Activated T-helper 1 cell treated with anti-CD3 and anti-CD28 coated beads, Interleukin-2, amount 50 U/mL, for 16 hours (primary cell): ENCODE measurements at places on chromosomes 3 and 15.

GRCh38 chr3:71022551-71023335 lies 560.8 kb downstream of the FOXP1 start:
- no peak for DNase-seq

DNA sequence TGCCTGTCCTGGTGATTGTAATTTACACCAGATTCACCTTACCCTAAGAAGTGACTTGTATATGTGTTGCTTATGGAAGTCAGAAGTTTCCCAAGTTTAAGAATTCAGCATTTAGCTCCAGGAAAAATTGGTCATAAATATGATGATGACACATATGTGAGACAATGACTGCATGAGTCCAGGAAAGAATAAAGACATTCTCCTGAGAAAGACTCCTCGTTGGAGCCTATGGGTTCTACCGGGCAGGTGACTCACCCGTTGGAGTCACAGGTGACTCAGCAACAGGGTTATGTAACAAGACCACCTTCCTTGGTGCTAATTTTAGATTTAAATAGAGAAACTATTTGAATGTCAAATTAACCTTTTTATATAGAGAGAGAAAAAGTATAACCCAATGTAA lies 662.4 kb downstream of the FHIT start:
- DNase-seq = no peak

- DNase-seq = no peak
Observed at GRCh38 chr15:51727141-51727897, 10.1 kb downstream of the LYSMD2 start.

DNA sequence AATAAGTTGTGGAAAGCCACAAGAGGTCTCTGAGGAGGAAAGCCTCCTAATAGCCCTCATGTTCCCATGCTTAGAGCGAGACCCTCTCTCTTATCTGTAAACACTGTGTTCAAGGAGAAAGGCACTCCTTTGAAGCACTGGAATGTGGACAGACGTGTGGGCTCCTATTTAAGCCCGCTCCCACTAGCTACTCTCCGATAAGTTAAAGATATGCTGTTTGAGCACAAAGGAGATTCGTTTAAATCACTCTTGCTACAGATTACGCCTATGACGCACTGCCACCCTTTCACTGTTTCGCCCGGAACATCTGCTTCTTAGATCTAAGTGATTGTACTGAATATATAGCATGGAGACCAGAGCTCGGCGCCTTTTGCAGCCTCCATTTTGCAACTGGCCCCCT lies 57.8 kb upstream of the FAM3D start:
- DNase-seq = no peak

- no peak for DNase-seq
Observed at GRCh38 chr3:64340641-64341101, 115.4 kb upstream of the PRICKLE2 start.

DNA sequence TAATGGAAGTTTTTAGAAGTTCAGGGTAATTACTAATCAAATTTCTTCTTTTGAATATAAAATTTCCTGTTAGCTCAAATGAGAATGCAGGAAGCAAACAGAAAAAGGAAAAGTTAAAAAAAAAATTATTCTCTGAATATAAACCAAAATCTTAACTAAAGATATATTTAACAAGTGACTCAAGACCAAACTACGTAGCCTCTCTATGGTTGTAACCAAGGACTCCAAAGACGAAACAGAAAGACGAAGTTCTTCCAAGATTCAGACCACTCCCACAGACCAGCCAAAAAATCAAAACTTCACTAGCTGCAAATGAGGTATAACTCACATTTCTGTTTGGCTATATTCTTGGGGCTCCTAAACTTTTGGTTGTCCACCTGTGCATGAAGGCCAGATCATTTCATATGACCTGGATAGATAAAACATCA lies 846.5 kb upstream of the ALCAM start:
- DNase-seq = no peak

DNA sequence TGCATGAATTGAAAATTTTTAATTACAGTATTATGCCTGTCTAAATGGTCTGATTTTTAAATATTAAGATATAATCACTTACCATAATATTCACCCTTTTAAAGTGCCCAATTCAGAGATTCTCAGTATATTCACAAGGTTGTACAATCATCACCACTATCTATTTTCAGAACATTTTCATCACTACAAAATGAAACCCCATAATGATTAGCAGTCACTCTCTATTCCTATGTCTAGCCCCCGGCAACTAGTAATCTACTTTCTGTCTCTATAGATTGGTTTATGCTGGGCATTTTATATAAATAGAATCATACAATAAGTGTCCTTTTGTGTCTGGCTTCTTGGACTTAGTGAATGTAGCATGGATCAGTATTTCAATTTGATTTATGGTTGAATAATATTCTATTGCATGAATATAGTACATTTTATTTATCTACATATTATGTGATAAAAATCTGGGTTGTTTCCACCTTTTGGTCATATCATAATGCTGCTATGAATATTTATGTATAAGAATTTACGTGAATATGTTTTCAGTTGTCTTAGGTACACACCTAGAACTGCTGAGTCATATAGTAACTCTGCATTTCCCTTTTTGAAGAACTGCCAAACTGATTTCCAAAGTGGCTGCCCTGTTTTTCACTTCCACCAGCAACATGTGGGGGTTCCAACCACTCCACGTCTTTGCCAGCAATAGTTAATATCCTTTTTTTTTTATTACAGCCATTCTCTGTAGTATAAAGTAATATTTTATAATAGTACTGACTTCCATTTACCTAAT lies 485.7 kb upstream of the ZNF385D start:
- no peak for DNase-seq

DNA sequence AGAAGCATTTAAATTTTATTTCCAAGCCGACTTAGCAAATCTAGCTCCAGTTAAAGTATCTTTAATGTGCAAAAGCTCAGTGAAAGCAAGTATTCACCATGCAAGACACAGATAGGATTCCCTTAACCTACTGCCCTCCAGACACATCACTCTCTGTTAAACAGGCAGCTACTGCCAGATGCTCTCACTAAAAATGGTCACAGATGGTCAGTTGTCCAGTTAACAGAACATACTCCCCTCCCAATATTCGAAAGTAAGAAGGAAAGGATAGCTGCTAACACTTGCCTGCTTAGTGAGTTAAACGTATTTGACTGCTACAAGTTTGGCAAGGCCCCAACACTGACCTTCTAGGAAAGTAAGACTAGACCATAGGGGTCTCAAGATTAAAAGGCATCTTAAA lies 73.7 kb downstream of the PRTG start:
- DNase-seq = no peak

GRCh38 chr3:129317014-129317771 lies 38.5 kb downstream of the HMCES start:
- DNase-seq = no peak

GRCh38 chr3:187617213-187617612 lies 53.0 kb downstream of the SST start:
- no peak for DNase-seq

DNA sequence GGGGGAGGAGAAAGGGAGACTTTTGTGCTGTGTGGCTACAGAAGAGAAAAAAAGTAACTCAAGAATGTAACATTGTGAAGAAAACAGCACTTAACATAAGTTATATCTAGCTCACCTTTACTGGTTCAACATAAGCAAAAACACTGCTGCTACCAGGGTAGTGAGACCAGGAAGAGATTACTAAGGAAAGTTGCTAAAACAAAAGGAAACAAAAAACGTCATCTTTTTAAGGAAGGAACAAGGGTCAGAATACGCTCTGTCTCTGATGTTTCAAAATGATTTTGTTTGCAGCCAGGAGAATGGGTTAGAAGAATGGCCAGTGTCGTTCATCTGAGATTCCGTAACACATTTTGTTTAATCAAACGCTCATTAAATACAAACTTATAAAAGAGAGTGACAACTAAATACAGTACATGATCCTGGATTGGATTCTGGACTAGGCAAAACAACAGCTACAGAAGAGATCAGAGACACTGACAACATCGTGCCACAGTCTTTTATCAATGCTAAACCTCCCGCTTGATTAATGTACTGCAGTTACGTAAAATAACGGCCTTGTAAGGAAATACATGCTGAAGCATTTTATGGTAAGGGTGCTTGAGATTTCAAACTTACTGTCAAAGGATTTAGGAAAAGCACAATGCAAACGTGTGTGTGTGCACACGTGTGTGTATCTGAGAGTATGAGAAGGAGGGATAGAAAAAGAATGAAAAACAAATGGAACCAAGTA lies 67.7 kb downstream of the FOXP1 start:
- DNase-seq = no peak

GRCh38 chr15:43774062-43774461 lies 2.7 kb downstream of the ELL3 start:
- no peak for DNase-seq

DNA sequence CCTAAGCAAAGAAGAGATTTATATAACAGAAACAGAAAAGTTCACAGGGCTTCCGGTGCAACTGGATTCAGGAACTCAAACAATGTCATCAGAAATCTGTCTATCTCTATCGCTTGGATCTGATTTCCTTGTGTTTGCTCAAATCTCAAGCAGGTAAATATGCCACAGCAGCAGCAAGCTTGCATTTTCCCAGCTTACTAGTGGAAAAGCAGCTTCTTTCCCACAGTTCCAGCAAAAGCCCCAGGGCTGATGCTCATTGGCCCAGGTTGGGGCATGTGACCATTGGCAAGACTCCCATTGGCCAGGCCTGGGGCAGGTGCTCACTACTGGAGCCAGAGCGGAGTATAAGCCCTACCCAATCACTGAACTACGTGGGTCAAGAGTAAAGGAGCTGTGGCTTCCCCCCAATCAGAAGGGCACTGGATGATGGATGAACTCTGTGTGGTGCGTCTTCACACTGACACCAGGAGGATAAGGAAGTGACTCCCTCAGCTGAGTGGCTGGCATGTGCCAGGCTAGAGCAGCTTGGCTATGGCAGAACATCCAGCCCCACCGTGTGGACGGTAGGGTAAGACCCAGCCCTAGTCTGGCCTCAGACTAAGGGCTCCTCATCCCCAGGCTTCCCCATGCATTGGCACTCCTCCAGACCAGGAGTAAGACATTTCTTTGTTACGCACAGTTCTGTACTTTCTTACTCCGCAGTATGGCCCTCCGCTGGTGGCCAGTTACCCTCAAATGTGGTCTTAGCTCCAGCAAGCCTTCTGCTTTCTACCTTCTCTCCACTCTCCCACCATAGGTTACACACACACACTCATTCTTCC lies 13.1 kb upstream of the VIPR1 start:
- no peak for DNase-seq

- no peak for DNase-seq
Observed at GRCh38 chr3:136334209-136334608, 84.1 kb downstream of the PCCB start.

DNA sequence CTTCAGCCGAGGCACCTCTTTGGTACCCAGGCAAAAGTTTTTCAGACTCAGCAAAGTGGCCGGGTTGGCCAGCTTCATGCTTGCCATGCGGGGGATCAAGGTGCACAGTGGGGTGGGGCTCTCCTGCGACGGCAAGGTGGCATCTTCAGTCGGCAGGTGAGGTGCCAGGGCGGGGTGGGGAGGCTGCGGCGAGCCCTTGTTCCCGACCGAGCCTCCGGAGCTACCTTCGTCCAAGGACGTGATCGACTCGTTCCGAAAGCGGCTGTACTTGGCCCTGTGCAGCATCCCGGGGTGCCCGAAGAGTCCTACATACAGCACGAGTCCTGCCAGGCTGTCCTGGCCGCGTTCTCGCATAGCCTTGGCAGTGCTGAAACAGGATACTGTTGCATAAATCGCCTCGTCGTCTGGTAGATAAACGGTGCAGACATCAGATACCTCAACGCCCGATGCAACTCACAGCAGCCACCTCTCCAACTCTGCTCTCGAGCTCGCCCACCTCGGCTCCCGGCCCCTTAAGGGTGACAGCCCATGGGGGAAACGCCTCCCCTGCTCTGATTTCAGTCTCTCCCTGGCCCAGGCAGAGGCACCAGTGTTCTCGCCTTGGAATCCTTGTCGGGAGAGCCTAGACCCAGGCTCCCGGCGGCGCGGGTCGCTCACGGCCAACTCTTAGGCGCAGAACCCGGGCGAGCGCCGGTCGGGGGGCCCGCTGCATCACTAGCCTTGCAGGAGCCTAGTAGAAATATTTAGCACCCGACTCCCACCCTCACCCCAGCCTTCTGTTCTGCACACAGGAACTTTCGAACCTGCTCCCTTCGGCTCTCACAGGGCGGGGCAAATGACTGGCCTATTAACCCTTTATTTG lies 826 bp downstream of the SHC4 start:
- DNase-seq = no peak

DNA sequence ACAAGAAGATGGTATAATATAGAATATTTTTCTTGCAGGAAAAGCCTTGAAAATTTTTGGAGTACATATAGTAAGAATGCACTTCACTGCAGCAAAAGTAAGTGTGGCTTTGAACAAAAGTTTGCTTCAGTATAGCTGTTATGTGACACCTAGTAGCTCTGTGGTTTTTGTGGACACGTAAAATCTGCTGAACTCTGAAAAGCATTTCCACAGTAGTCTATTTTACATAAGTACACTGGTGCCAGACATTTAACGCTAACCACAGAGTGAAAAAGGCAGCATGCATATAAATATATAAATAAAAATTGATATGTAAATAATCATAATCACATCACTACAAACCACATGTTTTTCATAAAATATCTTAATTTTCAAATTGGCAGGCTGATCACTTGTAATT lies 39.8 kb downstream of the CGGBP1 start:
- no peak for DNase-seq

GRCh38 chr3:180911876-180912303 lies 580 bp upstream of the FXR1 start:
- no peak for DNase-seq

GRCh38 chr15:40999190-40999589 lies 45.9 kb downstream of the CHAC1 start:
- DNase-seq = no peak

GRCh38 chr3:31829010-31829409 lies 152.1 kb downstream of the OSBPL10 start:
- no peak for DNase-seq

DNA sequence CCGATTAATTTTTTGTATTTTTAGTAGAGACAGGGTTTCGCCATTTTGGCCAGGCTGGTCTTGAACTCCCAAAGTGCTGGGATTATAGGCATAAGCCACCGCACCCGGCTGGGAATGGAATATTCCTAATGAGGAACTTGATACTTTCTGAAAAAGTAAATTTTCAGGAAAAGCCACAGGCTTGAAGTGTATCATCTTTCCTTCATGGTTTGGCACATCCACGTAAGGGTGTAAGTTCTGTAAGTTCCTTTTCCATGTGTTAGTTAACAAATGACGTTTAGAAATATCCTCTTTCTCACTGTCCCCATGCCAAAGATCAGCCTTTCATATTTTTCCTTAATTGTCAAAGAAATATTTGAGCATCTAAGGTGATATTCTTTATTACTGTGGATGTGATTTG lies 24.9 kb downstream of the TMEM45A start:
- no peak for DNase-seq

DNA sequence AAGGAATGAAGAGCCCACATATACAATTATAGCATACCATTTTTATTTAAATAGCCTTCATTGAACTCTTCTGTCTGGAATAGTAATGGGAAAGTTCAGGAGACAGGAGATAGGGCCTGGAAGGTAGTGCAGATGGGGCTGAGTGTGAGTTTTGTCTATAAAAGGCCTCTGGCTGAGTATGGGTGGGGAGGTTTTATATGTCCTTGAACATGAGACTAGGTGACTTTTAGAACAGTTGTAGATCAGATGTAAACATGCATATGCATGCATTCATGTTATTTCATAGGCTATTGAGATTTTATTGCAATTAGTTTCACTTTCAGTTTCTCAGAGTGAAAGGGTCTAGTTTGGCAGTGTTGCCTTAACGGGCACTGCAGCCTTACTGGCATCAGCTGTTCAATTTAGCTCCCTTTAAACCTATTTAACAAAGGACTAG lies 27.1 kb downstream of the CGGBP1 start:
- DNase-seq = no peak
